Right cardiac atrium (tissue), 5 donors: ENCODE measurements at places on chromosomes 2 and 18. TPM values are rescaled to one million over a fixed set of nuclear protein-coding genes. Genes with fewer than 3 reads are reported as not detected.

CXCR2 gene
- 0.09 TPM for polyA plus RNA-seq

ARHGAP15 gene
- polyA plus RNA-seq = 8.2 TPM

PTH2R gene
- polyA plus RNA-seq = not detected

CDH2 gene
- 75.6 TPM for polyA plus RNA-seq

ELOA2 gene
- polyA plus RNA-seq = not detected

DPP10 gene
- 0.05 TPM for polyA plus RNA-seq

MAPK4 gene
- polyA plus RNA-seq = 15.5 TPM

KLHL41 gene
- polyA plus RNA-seq = 62.2 TPM

CNTNAP5 gene
- polyA plus RNA-seq = not detected

WDSUB1 gene
- polyA plus RNA-seq = 8.9 TPM

CAVIN2 gene
- 76.0 TPM for polyA plus RNA-seq

ABCG5 gene
- polyA plus RNA-seq = not detected

DNAJC5G gene
- 2.2 TPM for polyA plus RNA-seq

- DNase-seq = no peak
These were observed 181.8 kb upstream of the RAB6C start for GRCh38 chr2:129797489-129798300.

- DNase-seq = no peak
These were observed 5.0 kb downstream of the LIMS2 start for GRCh38 chr2:127670055-127670956.

GRCh38 chr2:173989884-173990215, 24.7 kb upstream of the SP3 start:
- no peak for DNase-seq

- no peak for DNase-seq
These were observed 48.0 kb downstream of the LOXHD1 start for GRCh38 chr18:46609048-46609447.

- DNase-seq = no peak
These were observed 146.3 kb downstream of the TXNL1 start for GRCh38 chr18:56492136-56492535.

DNA sequence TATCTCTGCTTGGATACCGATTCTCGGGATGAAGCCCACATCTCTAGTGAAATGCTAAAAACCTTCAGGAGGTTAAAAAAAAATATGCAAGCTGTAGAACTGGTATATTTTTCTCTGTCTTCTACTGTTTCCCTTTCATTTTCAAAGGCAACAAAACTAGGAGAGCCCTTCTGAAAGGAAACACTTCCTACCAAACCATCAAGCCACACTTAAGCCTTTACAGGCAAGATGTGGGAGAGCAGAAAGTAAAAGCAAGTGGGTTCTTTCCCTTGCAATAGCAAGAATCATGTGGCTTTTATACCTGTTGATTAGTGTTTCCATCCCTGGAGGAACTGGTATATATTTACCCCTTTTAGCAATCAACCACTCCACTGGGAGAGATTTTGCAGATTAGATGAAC, 147.9 kb upstream of the ACAA2 start:
- DNase-seq = no peak

- no peak for DNase-seq
These were observed 80.2 kb upstream of the MYCN start for GRCh38 chr2:15860051-15860663.

GRCh38 chr18:23356915-23357601, 96.0 kb upstream of the RIOK3 start:
- DNase-seq = no peak

GRCh38 chr2:191187105-191187829, 36.5 kb upstream of the STAT4 start:
- no peak for DNase-seq

DNA sequence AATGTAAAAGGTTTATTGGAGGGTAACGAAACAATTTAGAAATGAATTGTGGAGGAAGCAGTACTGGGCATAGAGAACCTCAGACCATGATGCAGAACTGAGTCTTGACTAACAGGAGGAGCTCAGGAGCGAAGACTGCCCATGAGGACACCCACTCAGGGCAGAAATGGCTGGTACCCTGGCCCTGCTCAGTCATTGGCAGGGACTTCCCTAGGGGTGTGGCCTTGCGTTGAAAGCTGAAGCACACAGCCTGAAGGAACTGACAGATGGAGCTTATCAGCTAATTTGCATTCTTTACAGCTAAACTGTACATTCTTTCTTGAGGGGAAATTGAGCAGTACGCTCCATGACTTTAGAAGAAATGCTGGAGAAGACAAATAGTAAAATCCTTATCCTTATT, 57.1 kb downstream of the PDK1 start:
- peak; percentile 47 for DNase-seq

DNA sequence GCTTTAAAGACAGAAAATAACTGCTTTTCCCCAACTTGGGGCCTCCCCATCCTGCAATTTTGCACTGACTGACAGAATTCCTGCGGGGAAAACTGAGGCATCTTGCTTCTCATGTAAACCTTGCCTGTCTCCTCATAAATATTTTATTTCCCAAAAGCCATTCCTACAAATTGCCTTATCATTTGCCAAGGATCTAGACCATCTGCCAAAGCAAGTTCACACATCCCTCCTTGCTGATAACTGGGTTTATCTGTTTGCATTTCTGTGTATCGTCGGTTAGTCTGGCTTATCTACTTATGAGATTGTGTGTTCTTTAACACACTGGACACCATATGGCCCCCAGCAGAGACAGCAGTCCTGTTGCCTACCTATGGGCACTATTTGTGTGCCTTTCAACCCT, 3.0 kb upstream of the CNGA3 start:
- no peak for DNase-seq

DNA sequence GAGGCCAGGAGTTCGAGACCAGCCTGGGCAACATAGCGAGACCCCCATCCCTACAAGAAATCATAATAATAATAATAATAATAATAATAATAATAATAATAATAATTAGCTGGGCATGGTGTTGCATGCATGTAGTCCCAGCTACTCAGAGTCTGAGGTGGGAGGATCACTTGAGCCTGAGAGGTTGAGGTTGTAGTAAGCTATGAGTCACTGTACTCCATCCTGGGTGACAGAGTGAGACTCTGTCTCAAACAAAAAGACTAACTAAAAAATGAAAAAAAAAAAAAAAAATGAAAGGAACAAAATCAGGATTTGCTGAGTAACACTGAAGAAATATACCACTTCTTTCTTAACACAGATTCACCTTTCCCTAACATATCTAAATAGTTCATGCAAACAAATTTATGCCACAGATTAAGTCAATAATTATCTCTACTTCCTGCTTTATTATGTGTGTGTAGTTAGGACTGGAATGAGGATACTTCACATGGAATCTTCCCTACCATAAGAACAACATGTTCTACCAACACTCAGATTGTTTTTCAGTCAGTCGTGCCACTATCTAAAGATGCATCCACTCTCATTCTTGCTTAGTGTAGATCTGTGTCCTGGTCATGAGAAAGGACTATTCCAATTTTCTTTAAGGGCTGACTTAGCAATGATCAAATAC, 928.7 kb downstream of the SLC4A3 start:
- DNase-seq = no peak

DNA sequence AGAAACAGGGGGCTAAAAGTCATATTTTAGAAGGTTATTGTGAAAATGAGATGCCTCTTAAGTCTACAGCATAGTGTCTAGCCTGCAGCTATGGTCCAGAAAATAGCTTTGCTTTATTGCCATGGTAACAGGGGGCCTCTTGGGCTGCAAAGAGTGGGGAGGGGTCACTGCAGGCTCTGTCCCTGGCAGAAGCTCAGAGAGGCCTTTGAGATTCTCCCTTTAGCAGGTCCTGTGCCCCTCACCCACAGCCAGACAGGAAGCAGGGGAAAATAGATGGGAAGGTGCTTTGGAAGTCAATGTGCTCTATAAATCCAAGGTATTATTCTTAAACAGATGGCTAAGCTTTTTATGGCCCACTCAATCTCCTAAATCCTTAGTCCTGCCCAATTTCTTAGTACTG, 1021.3 kb upstream of the GYPC start:
- DNase-seq = no peak

- DNase-seq = no peak
These were observed 28.7 kb downstream of the IKZF2 start for GRCh38 chr2:213122725-213123124.

DNA sequence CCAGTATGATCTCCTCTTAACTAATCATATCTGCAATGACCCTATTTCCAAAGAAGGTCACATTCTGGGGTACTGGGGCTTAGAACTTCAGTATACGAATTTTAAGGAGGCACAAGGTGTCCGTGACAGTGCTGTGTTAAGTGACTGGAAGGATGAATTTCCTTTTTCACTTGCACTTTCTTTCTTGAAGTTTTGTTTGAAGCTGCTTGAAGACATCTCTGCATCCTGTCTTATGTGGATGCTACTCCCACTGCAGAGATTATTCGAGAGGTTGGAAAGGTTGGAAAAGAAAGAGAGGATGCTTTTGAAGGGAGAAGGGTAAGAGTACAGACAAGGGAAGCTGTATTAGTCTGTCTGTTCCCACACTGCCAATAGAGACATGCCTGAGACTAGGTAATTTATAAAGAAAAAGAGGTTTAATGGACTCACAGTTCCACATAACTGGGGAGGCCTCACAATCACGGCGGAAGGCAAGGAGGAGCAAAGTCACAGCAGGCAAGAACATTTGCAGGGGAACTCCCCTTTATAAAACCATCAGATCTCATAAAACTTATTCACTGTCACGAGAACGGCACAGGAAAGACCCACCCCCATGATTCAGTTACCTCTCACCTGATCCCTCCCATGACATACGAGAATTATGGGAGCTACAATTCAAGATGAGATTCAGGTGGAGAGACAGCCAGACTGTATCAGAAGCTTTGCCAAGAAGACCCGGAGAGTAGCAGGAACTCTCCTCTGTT, 3.6 kb upstream of the RNF144A start:
- no peak for DNase-seq

DNA sequence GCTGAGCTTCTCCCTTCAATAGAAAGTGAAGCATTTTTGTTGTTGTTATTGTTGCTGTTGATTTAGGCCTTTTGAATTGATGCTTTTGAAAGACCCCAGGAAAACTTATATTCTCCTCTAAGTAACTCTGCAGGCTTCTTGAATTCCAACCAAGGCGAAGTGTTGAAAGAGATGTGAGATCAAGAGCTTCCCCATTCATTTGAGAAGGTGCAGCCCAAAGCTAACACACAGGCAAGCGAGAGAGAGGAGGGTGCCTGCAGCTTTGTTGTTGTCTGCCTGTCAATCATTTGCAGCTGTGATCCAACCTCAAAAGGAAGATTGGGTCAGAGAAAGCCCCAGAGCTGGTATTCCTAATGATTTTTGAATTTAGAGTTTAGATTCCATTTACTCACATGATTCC, 963.6 kb upstream of the CNTNAP5 start:
- DNase-seq = no peak

DNA sequence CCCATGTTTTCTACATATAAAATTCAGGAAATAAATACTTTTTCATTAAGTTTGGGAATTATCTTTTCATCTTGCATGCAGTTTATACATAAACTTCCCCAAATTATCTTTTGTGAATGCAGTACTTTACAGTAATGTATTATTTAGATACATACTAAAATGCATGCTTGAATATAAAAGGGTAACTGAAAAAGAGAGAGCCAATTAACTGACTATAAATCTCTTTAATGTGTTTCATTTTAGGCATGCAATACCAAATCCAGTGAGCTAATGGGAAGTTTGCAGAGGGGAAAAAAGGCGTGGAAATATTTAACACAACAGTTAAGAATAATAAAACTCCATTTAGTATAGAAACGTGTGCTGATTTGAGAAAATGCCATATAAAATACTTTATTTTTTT, 39.2 kb downstream of the COL4A4 start:
- DNase-seq = no peak

DNA sequence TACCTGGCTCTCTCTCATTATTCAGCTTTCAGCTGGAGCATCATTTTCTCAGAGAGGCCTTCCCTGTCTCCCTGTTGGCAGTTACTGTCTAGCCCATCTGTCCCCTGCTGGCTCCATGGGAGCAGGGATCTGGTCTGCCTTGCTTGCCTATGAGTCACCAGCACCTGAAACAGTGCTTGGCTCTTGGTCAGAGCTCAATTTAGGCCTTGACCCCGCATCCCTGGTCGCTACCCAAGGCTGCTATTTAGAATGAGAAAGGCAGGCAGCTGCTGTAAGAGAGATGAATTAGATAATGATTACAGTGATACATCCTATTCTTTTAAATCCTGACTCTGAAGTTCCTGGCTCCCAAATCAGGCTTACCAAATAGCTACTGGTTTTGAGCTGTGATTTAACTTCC, 32.9 kb downstream of the KCNE4 start:
- DNase-seq = no peak

DNA sequence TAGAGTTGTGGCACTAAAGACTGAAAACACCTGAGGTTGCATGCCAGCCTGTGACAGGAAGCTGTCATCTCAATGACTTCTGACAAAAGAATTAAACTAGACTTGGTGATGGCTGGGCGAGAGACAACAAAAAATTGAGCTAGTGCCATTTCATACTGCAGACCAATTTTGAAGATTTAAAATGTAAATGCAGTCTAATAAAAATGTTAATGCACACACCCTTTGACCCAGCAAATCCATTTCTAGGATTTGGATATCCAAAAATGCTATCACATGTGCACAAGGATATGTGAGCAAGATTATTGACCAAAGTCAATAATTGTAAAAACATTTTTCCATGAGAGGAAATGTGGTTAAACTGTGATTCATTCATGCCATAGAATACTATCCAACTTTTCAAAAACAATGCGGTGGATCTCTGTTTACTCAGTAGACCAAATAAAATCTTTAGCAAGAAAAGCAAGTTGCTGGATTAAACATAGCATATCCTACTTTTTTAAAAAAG, 5.6 kb downstream of the FBXO36 start:
- no peak for DNase-seq

- no peak for DNase-seq
These were observed 3.4 kb downstream of the THADA start for GRCh38 chr2:43592443-43592842.

DNA sequence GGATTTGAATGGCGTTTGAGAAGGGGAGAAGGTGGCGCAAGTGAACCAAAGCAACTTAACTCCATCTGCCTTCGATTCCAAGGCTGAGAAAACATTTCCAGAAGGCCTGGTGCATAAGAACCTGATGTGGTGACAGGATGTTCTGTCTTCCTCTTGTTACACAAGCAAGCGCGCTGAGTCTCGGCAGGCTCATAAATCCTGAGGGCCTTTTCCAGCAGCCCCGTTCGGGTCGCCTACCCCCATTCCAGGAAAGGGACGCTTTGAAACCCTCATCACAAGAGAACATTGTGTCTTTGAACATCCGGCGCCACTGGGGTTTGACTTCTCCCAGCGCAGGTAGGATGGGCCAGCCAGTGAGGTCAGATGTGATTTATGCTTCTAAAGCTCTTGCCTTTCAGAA, 403.5 kb downstream of the SETBP1 start:
- DNase-seq = no peak

GRCh38 chr2:11775384-11775783, 29.0 kb downstream of the LPIN1 start:
- DNase-seq = no peak

- DNase-seq = no peak
These were observed 195.5 kb downstream of the L3MBTL4 start for GRCh38 chr18:6219116-6219717.

DNA sequence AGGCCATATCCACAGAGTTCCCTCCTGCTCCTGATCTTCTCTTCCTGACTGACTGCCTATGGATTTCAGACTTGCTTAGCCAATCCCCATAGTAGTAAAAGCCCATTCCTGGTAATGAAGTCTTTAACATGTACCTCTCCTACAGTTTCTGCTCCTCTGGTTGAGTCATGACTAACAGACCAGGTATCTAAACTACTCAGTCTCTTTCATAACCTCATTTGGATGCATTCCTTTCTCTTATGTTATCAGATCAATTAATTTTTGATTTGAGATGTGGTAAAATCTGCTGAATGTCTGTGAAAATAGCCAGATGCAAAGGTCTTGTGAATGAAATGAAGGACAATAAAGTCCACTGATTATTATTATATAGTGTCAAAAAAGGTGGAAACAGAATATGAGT, 198.0 kb downstream of the NBAS start:
- DNase-seq = no peak
